Amygdala (tissue), 56 donors: ENCODE measurements at places on chromosomes 6 and 20.

GRCh38 chr6:33665957-33666356 lies 44.8 kb downstream of the ITPR3 start:
- no peak for DNase-seq

DNA sequence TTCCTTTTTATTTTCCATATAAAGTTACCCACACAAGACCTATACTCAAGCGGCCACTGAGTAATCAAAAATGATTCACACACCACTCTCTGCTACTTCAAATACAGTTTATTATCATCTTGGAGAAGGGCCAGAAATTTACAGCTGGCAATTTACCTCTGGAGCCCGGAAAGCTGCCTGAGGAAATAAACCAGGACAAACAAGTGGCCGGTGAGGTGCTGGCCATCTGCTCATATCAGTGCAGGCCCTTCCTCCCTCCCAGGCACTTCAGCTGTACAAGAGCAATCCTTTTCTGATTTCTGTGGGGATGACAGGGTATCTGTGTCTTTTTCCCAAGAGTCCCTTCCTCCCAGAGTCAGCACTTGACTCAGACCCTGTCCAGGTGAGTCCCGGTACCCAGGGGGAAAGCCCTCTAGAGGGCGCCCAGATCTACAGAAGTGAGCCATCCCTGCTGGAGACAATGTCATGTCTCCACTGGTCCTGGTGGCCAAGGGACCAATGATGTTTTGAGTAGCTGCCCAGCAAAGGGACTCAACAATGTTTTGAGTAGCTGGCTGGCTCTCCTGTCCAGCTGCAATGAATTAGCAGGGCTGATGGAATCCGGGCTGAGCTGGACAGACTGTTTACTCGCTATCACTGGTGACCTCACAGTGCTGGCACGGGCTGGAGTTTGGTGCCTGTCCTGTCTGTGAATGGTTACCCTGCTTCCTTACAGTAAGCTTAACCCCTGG lies 23.6 kb downstream of the LRP11 start:
- DNase-seq = peak; percentile 7

- no peak for DNase-seq
Measured at GRCh38 chr6:1865585-1865984, 255.9 kb downstream of the FOXC1 start.

- peak; percentile 23 for DNase-seq
Measured at GRCh38 chr6:113825781-113826180, 31.4 kb upstream of the MARCKS start.

GRCh38 chr6:108243836-108244235 lies 17.0 kb downstream of the SNX3 start:
- DNase-seq = no peak

GRCh38 chr20:23686046-23686750 lies 2.6 kb downstream of the CST4 start:
- DNase-seq = no peak

- DNase-seq = no peak
Measured at GRCh38 chr6:9200712-9201111, 765.4 kb upstream of the SLC35B3 start.

DNA sequence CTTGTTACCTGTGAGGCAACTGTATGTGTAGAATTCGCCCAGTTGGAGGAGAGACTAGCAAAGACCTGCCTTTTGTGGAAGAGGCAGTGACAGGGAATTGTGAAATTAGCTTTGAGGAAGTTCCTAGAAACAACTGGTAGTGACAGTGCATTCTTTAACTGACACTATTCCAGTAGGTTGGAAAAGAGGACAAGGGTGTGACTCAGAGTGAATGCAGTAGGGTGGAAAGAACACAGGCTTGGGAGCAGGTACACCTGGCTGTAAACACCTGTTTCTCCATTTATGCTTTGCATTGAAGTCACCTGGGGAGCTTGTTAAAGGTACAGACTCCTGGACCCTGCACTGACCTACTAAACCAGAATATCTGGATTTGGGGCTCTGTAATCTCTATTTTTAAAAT lies 295.7 kb downstream of the PHACTR1 start:
- no peak for DNase-seq
